ENCODE measurements at places on chromosomes 12 and 14.

DNA sequence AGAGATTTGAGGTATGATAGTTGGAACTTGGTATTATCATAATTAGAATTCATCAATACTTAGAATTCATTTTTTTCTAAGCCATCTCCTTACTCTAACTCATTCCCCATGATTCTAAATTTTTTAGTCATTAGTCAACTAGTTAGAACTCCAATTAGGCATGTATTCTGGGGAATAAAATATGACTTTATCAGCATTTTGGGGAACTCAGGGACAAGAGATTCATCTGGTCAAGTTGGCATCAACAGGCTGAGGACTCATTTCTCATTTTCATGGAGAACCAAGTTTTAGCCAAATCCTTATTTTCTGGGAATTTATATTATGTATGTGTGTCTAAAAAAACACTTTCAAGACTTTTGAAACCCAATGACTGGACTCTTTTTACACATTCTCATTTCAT is 29.2 kb downstream of the DIP2B start:
- DNase-seq: no peak

DNA sequence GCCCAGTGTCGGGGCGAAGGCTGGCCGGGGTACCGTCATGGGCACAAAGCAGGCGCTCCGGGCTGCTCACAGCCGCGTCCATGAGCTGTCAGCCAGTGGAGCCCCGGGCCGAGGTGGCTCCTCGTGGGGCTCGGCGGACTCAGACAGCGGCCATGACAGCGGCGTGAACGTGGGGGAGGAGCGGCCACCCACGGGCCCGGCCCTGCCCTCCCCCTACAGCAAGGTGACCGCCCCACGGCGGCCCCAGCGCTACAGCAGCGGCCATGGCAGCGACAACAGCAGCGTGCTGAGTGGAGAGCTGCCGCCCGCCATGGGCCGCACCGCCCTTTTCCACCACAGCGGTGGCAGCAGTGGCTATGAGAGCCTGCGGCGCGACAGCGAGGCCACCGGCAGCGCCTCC is 39.0 kb downstream of the KIF26A start:
- no peak for DNase-seq

DNA sequence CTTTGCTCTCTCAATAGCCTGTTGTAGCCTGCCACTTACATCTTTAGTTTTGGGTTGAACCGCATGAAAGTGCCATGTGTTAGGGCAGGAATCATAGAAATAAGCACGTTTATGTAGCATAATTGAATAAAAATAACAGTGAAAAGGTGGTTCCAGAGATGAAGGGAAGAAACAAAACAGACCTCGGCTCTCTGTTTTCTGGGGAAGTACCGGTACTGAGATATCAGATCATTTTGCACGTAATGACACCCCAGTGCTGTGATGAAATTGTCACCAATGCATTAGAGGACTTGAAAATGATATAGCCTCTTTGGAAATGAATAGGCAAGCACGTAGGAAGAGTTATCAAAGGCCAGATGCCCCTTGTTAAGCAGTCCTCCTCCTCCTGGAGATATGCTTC is 42.5 kb upstream of the DLK1 start:
- DNase-seq: no peak

DNA sequence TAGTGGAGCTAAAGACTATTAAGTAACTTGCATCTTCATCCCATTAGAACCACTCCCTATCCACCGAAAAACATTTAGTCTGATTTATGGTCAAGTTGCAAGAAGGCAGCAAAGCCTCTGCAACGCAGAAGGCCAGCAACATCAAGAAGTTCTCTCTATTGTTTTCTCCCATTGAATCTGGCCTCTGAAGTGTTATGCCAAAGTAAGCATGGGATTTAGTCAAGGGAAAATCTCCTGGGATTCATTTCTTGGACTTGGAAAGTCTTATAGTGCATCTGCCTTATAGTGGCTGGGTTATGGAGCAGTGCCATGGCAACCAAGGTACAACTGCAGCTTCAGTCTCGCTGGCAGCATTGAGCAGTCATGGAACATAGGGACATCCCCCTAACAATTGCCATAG is 87.7 kb upstream of the KRR1 start:
- no peak for DNase-seq

GRCh38 chr14:32080001-32080510 is 3.0 kb downstream of the ARHGAP5 start:
- no peak for DNase-seq

DNA sequence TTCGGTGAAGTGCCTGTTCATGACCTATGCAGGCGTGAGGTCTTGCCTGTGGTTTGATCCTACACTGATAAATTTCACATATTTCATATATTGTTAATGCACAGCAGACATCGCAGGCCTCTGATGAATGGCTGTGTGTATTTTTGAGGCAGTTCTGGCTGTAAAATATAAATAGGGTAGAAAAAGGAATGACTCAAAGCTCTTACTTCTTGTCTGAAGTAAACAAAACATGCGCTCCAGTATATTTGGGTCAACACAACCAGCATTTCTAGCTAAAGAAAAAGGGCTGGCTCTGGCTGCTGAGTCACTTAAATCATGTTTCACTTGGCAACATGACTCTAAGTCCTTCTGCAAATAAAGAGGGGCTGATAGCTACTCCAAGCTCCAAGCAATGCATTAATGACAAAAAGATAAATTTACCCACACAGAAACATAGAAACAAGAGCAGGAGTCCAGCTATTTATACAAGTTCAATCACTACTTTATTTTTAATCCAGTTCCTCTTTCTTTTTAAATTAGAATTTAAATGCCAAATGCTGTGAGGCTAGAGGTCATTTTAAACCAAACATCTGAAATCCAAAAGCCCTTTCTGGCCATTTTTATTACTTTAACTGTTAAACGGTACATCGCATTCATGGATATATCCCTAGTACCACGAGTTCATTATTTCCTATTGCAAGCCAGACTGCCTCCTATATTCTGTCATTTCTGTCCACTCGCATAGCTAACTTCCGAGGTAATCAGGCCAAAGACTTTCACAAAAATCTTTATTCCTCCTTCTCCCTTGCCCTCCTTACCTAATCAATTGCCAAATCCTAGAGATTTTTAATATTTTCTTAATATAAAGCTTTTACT is 54.3 kb upstream of the TMCC3 start:
- DNase-seq: no peak

DNA sequence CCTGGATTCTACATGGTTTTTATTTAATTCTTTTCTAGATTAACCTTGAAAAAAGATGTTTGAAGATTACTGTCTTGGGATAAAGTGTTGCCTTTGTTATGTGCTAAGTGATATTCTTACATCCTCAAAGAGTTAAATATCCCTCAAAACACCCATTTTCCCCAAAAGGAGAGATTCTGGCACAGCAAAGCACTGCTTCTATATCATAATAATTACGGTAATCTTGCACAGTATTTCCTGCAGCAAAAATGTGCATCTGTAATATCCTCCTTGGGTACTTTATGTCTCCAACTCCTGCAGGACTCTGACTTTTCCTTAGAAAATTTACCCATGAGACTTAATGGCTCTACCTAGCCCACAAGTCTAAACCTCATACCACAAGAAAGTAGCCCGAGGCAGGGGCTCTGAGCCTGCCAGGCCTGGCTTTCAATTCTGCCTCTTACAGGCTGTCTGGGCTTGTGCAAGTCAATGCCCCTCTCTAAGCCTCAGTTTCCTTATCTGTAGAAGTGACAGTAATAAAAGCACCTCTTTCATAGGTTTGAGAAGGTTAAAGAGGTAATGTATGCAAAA is 45.8 kb downstream of the SVOP start:
- no peak for DNase-seq

DNA sequence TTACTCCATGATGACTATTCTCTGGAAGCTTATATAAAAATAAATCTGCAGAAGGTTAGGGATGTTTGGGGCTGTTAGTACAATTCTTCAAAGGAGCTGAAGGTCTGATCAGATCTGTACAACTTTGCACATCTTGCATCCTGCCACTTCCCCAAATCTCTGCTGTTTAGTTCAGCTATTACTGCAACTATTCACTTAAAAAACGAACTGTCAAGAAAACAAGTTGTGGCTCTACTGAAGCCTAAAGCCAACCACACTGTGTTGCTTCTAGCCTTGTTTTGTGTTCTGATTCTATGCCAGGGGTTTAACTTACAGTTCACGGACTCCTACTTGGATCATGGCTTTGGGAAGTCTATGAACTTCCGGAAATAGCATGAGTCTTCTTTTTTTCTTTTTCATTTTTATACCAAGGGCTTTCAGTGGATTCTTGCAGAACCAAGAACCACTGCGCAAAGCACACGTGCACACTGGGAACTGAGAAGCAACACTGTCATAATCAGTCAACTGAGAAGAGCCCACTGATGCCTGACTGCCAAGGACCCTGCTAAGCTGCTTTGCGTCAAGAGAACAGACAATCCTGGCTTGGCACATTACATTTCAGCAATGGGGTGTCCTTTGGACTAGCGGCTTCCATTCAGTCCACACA is 66.3 kb upstream of the EEA1 start:
- no peak for DNase-seq

DNA sequence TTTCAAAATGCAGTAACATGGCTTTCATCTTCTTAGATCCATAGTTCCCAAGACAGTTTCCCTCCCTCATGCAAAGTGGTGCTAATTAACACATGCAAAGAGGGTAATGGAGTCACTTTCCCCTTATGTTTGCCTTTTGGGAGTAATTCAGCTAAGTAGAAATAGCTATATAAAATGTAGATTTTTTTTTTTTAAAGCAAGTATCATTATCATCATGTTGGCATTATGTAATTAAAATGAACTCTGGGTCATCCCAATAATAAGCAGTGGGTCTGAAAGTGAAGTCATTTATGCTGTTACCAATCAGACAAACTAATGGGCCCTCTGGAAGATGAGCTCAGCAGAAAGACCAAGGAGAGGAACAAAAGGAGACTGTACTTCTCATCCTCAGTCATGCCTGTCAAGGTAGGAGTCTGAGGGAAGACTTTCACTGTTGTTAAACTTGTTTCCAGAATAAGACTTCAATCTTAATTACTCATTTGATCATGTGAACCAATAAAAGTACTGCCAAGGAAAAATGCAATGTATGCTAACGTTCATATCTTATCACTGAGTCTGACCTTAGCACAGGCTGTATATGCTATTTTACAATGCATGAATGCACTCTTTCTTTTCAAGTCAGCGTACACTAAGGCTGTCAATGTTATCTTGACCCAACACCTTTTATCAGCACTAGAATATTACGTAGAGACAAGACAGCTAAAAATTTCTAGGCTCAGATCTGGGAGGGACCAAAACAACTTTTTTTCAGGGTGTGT is 26.8 kb downstream of the AREL1 start:
- no peak for DNase-seq

- DNase-seq: no peak
Measured at GRCh38 chr12:7141351-7142005, 11.3 kb downstream of the CLSTN3 start.

GRCh38 chr14:96274543-96274942 is 18.5 kb downstream of the BDKRB1 start:
- no peak for DNase-seq

GRCh38 chr12:80710727-80711449 is 3.5 kb downstream of the MYF6 start:
- no peak for DNase-seq

GRCh38 chr12:99130808-99131553 is 485.9 kb downstream of the APAF1 start:
- no peak for DNase-seq

GRCh38 chr12:49131894-49132461 is 783 bp upstream of the TUBA1B start:
- DNase-seq: no peak

DNA sequence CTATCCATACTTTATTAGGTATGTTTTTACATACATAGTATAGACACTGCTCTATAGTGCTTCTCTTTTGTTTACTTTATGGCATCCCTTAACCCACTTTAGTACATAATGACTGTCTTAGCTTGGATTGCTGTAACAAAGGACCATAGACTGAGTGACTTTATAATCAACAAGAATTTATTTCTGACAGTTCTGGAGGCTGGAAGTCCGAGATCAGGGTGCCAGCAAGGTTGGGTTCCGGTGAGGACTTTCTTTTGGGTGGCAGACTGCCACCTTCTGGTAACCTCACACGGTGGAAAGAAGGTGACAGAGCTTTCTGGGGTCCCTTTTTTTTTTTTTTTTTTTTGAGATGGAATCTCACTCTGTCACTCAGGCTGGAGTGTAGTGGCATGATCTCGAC is 48.6 kb upstream of the PPM1H start:
- DNase-seq: no peak

DNA sequence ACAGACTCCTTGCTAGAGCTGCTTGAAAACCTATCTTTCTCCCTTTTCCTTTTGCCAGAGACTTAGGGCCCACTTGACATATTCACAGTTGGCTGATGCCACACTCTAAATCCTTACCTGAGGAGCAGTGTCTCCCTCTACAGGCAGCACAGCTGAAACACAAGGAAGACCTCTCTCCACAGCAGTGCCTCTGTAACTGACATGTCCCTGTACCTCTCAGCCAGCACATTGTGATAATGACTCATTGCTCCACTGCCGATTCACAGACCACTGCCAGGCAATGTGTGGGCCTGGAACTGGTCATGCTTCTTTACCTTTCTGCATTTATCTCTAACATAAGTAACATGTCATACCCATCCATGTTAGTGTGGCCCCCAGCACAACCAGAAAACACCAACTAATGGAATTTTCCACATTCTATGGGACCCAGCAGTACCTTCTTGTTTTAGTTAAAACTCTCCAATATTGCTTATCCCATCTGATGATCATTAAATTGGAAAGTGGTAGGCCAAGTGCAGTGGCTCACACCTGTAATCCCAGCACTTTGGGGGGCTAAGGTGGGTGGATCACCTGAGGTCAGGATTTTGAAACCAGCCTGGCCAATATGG is 56.5 kb downstream of the GTF2A1 start:
- peak; percentile 38 for DNase-seq

DNA sequence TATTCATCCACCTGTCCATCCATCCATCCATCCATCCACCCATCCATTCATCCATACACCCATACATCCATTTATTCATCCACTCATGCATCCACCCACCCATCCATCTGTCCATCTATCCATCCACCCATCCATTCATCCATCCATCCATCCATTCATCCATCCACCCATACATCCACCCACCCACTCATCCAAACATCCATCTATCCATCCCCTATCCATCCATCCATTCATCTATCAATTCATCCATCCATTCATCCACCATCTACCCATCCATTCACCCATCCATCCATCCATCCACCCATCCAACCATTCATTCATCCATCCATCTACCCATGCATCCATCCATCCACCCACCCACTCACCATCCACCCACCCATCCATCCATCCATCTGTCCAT is 142.6 kb upstream of the SFSWAP start:
- DNase-seq: no peak

GRCh38 chr12:30797689-30798088 is 42.9 kb upstream of the CAPRIN2 start:
- DNase-seq: no peak

DNA sequence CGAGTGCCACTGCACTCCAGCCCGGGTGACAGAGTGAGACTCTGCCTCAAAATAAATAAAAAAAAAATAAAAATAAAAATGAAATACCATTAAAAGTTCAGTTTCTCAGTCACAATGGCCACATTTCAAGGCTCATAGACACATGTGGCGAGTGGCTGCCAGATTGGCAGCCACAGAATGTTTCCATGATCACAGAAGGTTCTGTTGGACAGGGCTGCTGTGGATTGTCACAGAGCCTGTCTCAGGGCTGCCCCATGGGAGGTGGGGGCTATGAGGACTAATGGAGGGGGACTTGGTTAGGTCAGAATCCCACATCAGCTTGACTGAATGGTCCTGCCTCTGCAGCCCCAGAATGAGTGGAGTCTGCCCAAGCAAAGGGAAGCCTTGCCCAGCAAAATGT is 3.8 kb upstream of the PLA2G1B start:
- no peak for DNase-seq

Data from CD4-positive, alpha-beta T cell treated with Interleukin-6 for 4 hours (primary cell).